ENCODE measurements at places on chromosomes 16 and 17.

- no peak for DNase-seq
Measured at GRCh38 chr17:7043182-7043496, 753 bp downstream of the SLC16A11 start.

GRCh38 chr16:27429981-27430441 is 28.0 kb downstream of the IL21R start:
- DNase-seq, result no peak

- DNase-seq, result peak; percentile 24
Measured at GRCh38 chr17:68344701-68345136, 53.4 kb downstream of the ARSG start.

GRCh38 chr17:51427856-51428255 is 167.5 kb downstream of the UTP18 start:
- no peak for DNase-seq

- no peak for DNase-seq
Measured at GRCh38 chr17:39183720-39184119, 13.7 kb downstream of the CACNB1 start.

DNA sequence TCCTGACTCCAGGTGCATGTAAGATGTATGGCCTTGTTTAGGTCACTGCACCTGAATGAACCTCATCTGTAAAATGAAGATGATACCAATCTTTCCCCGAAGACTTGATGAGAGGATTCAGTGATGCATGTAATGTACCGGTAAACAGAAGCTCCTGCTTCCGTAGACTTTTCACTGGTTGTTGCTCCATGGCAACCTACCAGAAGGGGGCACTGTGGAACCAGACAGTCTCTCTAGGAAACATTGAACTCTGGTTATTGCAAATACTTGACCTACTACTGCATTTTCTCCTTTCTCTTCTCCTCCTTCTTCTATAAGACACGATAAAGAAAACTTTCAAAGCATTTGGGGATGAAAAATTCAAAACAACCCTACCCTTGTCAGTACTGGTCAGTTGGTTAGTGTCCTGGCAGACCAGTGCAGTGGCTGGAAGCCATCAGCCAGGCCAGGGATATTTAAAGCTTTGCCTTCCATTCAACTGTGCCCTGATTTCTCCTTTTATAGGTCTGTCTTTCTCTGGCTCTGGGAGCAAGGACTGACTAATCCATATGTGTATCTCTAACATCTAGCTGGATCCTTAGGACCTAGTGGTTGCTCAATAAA is 667.4 kb upstream of the SALL1 start:
- DNase-seq, result peak; percentile 20

DNA sequence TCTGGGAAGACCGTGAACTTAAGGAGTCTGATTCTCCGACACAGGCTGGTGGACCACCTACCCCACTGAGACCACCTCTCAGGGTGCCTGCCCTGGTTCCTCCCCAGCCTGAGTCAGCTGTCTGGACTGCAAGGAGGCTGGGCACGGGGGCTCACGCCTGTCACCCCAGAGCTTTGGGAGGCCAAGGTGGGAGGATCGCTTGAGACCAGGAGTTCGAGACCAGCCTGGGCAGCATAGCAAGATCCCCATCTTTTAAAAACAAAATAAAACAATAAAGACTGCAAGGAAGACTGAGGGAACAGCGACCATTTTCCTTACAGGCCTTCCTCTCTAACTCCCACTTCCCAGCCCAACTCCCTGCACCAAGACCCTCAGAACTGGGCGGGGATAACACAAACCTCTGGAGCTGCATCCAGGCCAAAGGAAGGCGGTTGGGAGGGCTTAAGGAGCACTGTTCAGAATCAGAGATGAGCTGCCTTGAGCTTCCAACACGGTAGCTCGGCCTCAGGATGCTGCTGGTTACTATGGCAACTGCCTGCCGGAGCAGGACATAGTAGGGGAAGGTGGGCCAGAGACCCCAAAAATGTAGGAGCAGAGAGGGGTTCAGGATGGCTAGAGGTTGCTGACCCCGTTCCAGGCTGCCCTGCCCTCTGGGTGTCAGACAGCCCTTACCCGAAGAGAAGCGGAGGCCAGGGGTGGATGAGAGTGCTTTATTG is 4.4 kb downstream of the APOBR start:
- DNase-seq, result no peak

GRCh38 chr17:49325980-49326379 is 36.1 kb downstream of the ZNF652 start:
- no peak for DNase-seq
